MV-4-11 (cell line): ENCODE measurements at places on chromosomes 2 and 18.

DNA sequence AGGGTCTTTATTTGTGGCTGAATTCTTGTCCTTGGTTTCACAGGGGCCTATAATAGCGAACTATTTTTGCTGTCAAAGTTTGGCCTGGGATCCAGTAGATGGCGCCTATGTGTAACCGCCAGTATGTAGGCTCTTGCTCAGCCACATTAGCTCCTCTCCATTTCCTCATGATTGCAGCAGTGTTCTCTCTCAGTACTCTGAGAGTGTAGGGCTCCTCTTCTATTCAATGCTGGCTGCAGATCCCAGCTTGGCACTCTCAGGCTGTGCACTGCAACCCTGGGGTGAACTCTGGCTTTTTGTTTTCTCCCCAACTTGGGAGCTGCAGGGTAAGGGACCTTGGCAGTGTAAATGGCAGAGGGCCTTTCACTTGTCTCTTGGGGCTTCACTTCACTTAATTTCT lies 344.6 kb upstream of the CHAC2 start:
- DNase-seq: peak; percentile 69

DNA sequence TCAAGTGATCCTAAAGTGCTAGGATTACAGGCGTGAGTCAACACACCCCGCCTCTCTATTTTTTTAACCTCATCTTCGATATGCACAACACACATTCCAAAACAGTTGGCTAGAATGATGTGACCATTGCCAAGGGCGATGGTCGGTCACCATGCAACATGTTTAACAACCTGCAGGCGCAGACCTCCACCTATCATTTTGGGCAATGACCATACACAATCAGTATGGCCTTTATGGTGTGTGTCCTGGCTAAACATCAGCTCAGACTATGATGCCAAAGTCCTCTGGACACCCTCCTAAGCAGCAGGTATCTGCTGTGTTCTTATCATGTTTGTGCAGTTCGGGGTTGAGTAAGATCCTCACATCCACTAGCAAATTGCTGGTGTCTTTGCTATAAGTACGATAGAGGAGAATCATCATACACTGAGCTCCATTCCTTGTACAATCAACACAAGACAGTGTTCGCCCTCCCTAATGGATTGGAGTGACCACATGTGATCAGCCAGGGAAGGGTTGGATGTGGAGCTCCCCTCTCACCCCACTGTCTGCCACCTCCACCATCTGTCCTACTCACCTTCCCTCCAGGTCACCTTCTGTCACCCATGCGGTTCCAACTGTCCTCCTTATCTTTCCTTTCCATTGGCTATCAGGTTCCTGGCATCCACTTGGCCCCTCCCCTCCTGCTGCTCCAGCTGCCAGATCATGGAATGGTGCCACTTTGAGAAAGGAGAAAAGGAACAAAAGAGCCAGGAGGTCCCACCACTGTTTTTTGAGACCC lies 7.9 kb upstream of the RNF152 start:
- no peak for DNase-seq

- DNase-seq: no peak
These were observed 47.5 kb upstream of the ACYP2 start for GRCh38 chr2:54067851-54068375.

- no peak for DNase-seq
These were observed 107.9 kb upstream of the EPB41L3 start for GRCh38 chr18:5651736-5652135.

GRCh38 chr2:63673865-63674533 lies 85.2 kb downstream of the MDH1 start:
- no peak for DNase-seq

DNA sequence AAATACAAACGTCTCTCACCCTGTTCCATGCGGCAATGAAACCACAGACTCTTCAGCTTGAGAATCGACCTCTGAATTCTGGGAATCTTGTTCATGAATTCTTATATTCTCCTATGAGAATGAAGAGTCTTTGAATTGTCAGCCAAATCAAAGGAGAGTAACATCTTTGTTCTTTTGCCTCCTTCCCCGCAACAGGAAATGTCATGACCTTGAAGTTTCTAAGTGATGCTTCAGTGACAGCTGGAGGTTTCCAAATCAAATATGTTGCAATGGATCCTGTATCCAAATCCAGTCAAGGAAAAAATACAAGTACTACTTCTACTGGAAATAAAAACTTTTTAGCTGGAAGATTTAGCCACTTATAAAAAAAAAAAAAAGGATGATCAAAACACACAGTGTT lies 21.8 kb downstream of the TNFAIP6 start:
- no peak for DNase-seq

- no peak for DNase-seq
These were observed 58.1 kb downstream of the AGAP1 start for GRCh38 chr2:235551965-235552364.

DNA sequence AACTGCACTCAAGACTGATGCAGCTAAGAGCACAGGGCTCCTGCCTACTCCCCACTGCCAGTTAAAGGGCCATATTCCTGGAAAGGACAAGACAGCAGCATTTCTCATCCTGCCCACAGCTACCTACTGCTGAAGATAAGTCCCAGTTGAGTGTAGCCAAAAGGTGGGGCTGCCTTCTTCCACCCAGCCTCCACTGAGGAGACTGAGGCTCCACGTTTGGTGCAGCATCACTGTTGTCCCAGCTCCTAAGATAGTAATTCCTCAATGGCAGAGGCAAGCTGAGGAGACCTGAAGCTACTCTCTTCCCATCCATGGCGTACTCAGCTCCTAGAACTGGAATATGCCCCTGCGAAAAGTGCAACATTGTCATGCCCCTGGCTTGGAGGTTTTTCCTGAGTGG lies 149.7 kb downstream of the TRABD2A start:
- DNase-seq: no peak

DNA sequence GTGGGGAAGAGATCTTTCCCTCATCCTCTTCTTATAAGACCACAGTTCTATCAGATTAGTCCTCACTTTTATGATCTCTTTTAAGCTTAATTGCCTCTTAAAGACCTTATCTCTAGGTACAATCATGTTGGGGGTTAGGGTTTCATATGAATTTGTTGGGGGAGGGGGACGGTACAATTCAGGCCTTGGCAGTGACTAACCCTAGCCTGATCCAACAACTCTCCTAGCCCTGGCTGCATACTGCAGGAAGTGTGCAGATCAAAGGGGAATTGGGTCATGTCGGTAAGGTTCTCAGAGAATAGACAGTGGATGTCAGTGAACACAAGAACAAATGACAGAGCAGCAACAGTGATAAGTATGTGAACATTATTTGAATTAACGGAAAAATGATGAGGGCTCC lies 16.4 kb downstream of the CAPN13 start:
- DNase-seq: no peak

DNA sequence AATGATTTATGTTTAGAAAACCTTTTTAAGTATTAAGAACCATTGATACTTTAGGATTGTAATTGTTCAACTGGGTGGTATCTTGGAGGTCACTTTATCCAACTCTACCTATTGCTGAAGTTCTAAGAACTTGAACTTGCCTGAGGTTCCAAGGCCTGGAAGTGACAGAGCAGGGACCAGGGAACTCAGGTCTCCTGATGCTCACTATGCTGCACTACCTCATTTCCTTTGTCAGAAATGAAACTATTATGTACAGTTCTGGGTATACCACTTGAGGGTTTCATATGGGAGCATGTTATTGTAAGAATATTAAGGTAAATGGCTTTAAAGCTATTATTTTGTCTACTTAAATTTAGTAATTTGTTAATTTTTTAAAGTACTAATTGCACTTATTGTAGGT lies 3.0 kb downstream of the MBD5 start:
- no peak for DNase-seq

DNA sequence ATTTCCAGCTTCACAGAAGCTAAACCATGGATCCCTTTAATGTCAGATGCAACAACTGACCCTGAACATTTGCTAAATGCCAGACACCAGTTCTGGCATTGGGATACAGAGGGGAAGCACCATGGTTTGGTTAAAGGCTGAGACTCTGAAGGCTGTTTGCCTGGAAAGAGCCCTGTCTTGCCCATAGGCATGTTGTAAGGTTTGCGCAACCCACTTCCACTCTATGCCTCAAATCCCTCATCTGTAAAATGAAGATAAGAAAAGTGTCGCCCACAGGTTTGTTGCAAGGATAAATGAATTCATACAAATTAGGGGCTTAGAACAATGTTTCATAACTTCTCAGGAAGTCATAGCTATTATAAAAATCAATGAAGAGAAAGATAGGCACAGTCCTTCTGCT lies 380.9 kb upstream of the GYPC start:
- DNase-seq: no peak

- DNase-seq: no peak
These were observed 52.7 kb upstream of the ITM2C start for GRCh38 chr2:230812033-230812432.

GRCh38 chr18:8777846-8778245 lies 72.5 kb downstream of the MTCL1 start:
- no peak for DNase-seq

- no peak for DNase-seq
These were observed 85.5 kb upstream of the VWC2L start for GRCh38 chr2:214325404-214325803.

DNA sequence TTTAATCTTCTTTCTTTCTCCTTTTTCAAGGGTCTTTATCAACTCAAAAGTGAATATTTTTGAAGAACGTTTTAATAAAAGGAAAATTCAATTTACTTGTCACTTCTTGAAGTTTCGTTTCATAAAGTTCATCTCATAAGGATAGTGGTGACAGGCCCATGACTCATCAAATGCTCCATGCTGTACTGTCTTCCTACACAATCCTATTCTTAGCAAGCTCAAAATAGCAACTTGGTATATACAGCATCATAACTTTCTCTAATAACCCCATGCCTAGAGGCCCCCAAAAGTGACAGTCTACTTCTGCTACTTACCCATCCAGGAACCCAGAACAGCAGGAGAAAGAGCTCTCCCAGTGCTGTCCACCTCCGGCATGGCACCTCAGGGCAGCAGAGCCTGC lies 7.7 kb downstream of the FBXO15 start:
- peak; percentile 89 for DNase-seq

DNA sequence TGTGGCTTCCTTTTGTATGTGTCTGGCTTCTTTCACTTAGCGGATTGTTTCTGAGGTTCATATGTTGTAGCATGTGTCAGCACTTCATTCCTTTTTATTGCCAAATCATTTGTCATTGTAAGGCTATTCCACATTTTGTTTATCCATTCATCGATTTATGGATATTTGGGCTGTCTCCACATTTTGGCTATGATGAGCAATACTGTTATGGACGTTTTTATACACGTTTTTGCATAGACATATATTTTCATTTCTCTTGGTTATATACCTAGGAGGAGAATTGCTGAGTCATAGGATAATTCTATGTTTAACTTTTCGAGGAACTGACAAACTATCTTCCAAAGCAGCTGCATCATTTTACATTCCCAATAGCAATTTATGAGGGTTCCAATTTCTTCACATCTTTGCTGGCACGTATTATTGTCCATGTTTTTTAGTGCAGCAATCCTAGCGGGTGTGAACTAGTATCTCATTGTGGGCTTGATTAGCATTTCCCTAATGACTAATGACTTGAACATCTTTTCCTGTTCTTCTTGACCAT lies 48.1 kb upstream of the TBC1D8 start:
- no peak for DNase-seq

- no peak for DNase-seq
These were observed 34.2 kb upstream of the ACTR2 start for GRCh38 chr2:65193446-65193845.

DNA sequence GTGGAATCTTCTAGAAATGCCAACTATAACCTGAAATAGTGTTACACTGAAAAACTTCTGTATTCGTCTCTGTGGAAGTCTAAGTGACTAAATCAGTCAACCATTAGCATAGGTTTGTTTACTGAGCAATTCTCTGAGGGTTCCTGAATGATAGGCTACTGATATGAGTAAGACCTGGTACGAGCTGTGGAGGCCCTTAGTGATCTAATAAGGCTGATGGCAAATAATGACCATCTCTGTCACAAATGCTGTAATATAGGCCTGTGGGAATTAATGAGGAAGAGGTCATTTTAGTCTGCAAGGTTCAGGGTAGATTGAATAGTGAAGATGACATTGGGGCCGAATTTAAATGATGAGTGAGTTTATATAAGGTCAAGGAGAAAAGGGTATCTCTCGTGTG lies 82.5 kb downstream of the MGAT5 start:
- DNase-seq: no peak

DNA sequence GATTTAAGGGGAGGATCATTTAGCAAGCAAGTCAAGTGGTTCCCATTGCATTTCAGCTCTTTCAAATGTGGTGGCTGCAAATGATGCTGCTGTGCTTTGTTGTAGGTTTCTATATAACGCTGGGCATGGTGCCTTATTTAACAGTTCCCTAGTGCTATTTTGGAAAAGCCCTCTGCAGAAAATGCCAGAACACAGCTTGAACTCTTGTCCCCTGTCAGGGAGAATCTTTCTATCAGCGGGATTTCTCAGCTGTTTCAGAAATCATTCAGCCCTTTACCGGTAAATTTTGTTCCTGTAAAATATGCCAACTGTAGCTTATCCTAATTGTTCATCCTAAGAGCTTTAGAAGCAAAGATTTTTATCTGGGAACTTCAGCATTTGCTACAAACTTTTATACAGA lies 77.8 kb upstream of the DTNA start:
- DNase-seq: no peak

DNA sequence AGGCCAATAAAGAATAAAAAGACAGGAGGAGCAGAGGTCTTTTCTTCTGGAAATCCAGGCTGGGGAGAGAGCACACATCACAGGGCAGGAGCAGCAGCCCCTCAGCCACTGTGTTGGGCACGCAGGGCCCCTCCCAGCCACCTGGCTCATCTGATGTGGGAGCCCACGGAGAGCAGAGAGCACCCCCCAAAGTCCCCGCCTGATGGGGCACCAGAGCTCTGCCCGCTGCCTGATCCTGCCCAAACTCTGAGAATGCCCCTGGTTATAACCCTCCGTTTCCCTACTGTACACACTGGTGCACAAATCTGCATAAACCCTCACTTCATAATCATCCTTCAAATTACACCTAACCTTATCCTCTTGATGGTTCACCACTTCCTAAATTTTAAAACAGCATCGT lies 111.3 kb downstream of the HDAC4 start:
- DNase-seq: no peak

DNA sequence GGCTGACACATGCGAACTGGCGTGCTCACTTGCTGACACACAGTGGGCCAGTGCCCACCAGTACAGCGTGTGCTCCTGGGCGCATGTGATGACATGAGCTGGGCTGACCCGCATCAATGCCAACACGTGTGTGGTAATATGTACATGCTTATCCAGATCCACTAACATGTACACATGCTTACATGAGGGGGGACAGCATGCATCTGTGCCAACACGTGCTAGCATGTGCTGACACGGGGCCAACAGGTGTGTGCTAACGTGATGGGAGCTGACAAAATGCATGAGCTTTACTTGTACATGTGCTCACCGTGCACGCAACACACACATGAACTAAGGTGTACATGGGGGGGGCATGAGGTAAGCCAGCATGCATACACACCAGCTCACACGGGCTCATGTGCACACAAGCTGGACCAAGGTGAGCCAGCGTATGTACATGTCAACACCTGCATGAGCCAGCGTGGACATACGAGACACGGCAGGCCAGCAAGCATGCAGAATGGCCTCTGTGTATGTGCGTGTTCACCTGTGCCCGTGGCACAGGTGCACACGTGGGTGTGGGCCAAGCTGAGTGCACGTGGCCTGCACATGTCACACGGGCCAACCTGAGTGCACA lies 28.5 kb downstream of the GPC1 start:
- no peak for DNase-seq

GRCh38 chr2:213185147-213185822 lies 33.9 kb upstream of the IKZF2 start:
- no peak for DNase-seq
